Activated naive CD8-positive, alpha-beta T cell treated with anti-CD3 and anti-CD28 coated beads for 36 hours (primary cell): ENCODE measurements at places on chromosomes 4 and X. TPM values are rescaled to one million over a fixed set of nuclear protein-coding genes. Genes with fewer than 3 reads are reported as not detected.

Gene TEX13D
- total RNA-seq: not detected

Gene TEX11
- not detected for total RNA-seq

DNA sequence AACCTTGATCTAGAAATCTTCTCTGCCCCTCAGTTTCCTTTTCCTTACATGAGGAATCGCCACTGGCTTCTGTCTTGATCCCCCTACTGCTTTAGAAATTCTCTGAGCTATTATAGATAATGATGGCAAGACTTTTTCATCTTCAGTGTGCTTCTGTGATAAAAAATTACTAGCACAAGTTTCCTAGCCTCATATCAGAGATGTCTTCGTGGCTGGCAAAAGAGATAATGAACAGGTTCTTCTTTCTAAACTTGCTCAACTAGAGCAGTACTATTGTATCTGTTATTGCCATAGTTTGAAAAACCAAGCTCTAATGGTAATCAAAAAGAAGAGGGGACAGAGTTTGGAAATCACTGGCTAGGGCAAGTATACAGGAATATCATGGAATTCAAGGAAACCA, 4.1 kb upstream of the PDGFC start:
- no peak overlapping the region for H3K27ac ChIP-seq
- H3K36me3 ChIP-seq: no peaks in the 10 kb centered on the region
- peaks cover 2% of the 10 kb centered on the region for H3K4me1 ChIP-seq
- no peak overlapping the region for H3K4me3 ChIP-seq
- DNase-seq: no peak

GRCh38 chrX:150870029-150870428, 28.4 kb downstream of the CD99L2 start:
- H3K4me1 ChIP-seq: peaks cover 23% of the 10 kb centered on the region
- H3K27ac ChIP-seq: no peak overlapping the region
- H3K27me3 ChIP-seq: no peaks in the 10 kb centered on the region
- H3K36me3 ChIP-seq: peaks cover 24% of the 10 kb centered on the region
- no peak for DNase-seq

GRCh38 chr4:150849016-150849415, 166.1 kb downstream of the LRBA start:
- no peak overlapping the region for H3K27ac ChIP-seq
- no peaks in the 10 kb centered on the region for H3K27me3 ChIP-seq
- H3K4me3 ChIP-seq: no peak overlapping the region
- H3K36me3 ChIP-seq: peaks cover 51% of the 10 kb centered on the region
- no peak for DNase-seq

- H3K27me3 ChIP-seq: peaks cover 8% of the 10 kb centered on the region
- no peaks in the 10 kb centered on the region for H3K36me3 ChIP-seq
- H3K27ac ChIP-seq: no peak overlapping the region
- H3K4me3 ChIP-seq: no peak overlapping the region
Observed at GRCh38 chrX:133394765-133395164, 20.5 kb downstream of the GPC4 start.

DNA sequence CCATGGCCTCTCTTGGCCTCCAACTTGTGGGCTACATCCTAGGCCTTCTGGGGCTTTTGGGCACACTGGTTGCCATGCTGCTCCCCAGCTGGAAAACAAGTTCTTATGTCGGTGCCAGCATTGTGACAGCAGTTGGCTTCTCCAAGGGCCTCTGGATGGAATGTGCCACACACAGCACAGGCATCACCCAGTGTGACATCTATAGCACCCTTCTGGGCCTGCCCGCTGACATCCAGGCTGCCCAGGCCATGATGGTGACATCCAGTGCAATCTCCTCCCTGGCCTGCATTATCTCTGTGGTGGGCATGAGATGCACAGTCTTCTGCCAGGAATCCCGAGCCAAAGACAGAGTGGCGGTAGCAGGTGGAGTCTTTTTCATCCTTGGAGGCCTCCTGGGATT, 8.0 kb downstream of the CLDN2 start:
- no peak overlapping the region for H3K27ac ChIP-seq
- H3K4me3 ChIP-seq: no peak overlapping the region
- no peaks in the 10 kb centered on the region for H3K36me3 ChIP-seq
- no peaks in the 10 kb centered on the region for H3K4me1 ChIP-seq

GRCh38 chrX:129773649-129774458, 5.9 kb upstream of the SASH3 start:
- peaks cover 51% of the 10 kb centered on the region for H3K4me1 ChIP-seq
- H3K27ac ChIP-seq: peak overlapping the region; percentile 87
- peaks cover 2% of the 10 kb centered on the region for H3K36me3 ChIP-seq
- DNase-seq: no peak
- H3K27me3 ChIP-seq: no peaks in the 10 kb centered on the region
- no peak overlapping the region for H3K4me3 ChIP-seq

DNA sequence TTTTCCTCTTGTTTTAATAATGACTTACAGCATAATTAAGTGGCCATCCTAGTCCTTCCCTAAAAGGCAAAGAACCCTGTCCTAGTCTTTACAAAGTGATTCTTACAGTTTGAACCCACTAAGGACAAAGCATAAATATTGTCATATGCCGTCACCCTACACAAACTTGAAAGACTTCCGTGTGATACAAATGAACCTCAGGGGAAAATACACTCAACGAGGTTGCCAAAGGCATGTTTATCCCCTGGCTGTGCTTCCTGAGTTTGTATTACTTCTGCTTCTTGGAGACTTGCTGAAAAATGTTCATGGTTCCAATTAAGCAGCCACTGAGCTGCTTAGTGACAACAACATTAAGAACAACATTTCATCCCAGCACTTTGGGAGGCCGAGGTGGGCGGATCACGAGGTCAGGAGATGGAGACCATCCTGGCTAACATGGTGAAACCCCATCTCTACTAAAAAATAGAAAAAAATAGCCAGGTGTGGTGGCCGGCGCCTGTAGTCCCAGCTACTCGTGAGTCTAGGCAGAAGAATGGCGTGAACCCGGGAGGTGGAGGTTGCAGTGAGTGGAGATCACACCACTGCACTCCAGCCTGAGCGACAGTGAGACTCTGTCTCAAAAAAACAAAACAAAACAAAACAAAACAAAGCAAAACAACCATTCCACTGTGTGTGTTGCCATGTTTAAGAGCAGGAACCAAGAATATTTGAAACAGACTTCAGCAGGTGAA, 16.2 kb downstream of the RASSF6 start:
- peaks cover 5% of the 10 kb centered on the region for H3K27me3 ChIP-seq
- no peak overlapping the region for H3K27ac ChIP-seq
- H3K4me1 ChIP-seq: peaks cover 3% of the 10 kb centered on the region
- H3K36me3 ChIP-seq: no peaks in the 10 kb centered on the region
- no peak overlapping the region for H3K4me3 ChIP-seq

DNA sequence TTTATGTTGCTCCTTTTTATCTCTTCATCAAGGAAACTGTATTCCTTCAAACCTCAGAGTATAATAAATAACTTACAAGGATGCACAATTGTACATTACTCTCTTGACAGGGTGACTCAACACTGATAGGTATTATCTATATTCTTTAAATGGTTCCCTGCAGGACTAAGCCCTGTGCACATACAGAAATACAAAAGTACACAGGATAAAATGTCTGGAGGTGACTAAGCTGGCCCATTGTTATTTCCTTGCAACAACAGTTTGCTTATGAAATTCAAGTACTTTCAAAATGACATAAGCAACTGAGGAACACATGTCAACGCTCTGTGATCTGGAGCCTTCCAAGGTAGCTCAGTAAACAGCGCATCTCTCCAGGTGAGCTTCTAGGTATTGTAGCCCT, 83.8 kb upstream of the RPL34 start:
- no peak overlapping the region for H3K27ac ChIP-seq
- no peak overlapping the region for H3K4me3 ChIP-seq
- H3K27me3 ChIP-seq: no peaks in the 10 kb centered on the region
- peaks cover 46% of the 10 kb centered on the region for H3K4me1 ChIP-seq
- DNase-seq: no peak
- H3K36me3 ChIP-seq: peaks cover 16% of the 10 kb centered on the region

- H3K27ac ChIP-seq: no peak overlapping the region
- H3K36me3 ChIP-seq: peaks cover 67% of the 10 kb centered on the region
- H3K4me3 ChIP-seq: no peak overlapping the region
- no peak for DNase-seq
- H3K4me1 ChIP-seq: peaks cover 30% of the 10 kb centered on the region
- no peaks in the 10 kb centered on the region for H3K27me3 ChIP-seq
Observed at GRCh38 chr4:145819101-145819852, 119.3 kb downstream of the ZNF827 start.

DNA sequence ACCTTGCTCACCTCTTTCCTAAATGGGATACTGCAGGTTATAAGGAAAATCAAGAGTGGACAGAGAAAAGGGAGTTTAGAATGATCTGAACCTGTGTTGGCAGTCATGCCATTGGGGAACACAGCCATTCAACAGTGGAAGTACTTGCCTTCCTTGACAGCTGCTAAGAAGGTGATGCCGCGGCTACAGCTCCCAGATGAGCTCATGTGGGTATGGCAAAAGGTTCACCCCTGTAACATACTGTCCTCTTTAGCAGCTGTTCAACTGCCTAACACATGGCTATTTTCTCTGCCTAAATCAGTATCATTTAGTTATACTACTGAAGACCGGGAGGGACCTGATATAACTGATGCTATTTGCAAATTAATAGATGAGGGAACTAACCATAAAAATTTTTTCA, 76.8 kb downstream of the DCHS2 start:
- no peaks in the 10 kb centered on the region for H3K36me3 ChIP-seq
- DNase-seq: no peak
- no peak overlapping the region for H3K27ac ChIP-seq

- H3K36me3 ChIP-seq: no peaks in the 10 kb centered on the region
- H3K4me3 ChIP-seq: no peak overlapping the region
Observed at GRCh38 chr4:183255487-183255886, 64.6 kb downstream of the CLDN22 start.

- H3K27me3 ChIP-seq: peaks cover 3% of the 10 kb centered on the region
- no peaks in the 10 kb centered on the region for H3K4me1 ChIP-seq
- H3K27ac ChIP-seq: no peak overlapping the region
Observed at GRCh38 chrX:8867406-8867805, 66.2 kb upstream of the FAM9A start.

DNA sequence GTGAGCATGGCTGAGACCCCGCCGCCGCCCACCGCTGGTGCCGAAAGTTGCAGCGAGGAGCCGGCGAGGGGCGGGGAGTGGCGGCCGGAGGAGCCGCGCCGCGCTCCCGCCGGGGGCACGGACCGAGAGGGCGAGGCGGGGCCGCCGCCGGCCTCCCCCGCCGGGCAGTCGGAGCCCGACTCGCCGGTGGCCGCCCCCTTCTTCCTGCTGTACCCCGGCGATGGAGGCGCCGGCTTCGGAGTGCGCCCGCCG, 16.5 kb downstream of the UTP3 start:
- no peaks in the 10 kb centered on the region for H3K36me3 ChIP-seq
- peak overlapping the region; percentile 55 for H3K4me3 ChIP-seq
- no peaks in the 10 kb centered on the region for H3K27me3 ChIP-seq

DNA sequence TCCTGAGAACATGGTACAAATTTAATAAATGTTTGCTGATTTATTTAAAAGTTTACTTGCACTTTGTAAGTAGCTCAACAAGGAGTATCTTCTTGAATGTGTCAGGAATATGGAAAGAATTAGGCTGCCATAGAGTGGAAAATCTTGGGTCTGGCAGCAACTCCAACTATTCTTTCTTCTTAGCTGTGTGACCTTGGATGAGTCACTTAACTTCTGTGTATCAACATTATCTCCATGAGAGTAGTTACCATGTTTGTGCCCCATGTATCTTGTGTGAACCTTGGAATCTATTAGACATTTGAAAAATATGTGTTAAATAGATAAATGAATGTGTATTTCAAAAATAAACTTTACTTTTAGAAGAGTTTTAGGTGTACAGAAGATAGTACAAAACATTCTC, 348.8 kb downstream of the GBA3 start:
- no peaks in the 10 kb centered on the region for H3K36me3 ChIP-seq
- H3K4me1 ChIP-seq: no peaks in the 10 kb centered on the region
- DNase-seq: no peak
- H3K4me3 ChIP-seq: no peak overlapping the region
- no peaks in the 10 kb centered on the region for H3K27me3 ChIP-seq
- H3K27ac ChIP-seq: no peak overlapping the region
